Stomach (tissue), 19 donors: ENCODE measurements at places on chromosomes 11 and 22. TPM values are rescaled to one million over a fixed set of nuclear protein-coding genes. Genes with fewer than 3 reads are reported as not detected.
A peak's percentile ranks its signal among the peaks of the same experiment; 100 is the strongest.

The TMEM45B gene
- 5.3 TPM for polyA plus RNA-seq

The OR52I2 gene
- polyA plus RNA-seq: not detected

GRCh38 chr22:19761725-19762567 lies 1.4 kb downstream of the TBX1 start:
- DNase-seq: no peak

GRCh38 chr22:26542831-26543230 lies 30.6 kb upstream of the TFIP11 start:
- DNase-seq: no peak

- no peak for DNase-seq
These were observed 438.9 kb downstream of the NTM start for GRCh38 chr11:131809203-131809918.

DNA sequence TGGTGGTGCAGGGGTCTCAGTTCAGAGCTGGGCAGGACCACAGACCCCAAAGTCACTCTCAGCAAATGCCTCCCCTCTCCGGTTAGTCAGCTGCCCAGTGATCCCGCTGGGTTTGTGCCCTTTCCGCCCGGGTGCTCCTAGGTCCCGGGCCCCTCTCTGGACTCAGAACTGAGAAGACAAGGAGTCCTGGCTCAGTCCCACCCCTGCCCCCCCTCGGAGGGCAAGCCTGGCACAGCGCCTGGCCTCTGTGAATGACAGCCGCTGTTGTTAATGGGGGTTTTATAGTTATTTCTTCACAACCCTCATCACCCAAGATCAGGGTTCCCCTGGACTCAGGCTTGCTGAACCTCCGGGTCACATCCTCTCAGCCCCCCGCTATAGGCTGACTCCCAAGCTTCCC lies 47.6 kb downstream of the ELFN2 start:
- no peak for DNase-seq

DNA sequence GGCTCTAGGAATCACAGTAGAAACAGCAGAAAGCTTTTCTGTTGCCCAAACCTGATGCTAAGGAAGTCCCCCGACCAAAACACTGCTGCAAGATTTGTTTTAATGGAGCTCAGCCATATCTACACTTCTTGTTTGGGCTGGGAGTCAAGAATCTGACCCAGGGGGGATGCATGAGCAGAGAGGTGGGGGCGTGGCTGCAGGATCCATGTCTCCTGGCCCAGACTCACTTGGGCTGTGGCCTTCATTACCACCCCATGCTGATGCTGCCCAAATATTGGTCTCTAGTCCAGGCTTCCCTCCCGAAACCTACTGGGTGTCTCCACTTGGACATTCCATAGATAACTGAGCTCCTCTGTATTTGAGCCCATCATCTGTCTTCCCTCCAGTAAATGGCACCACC lies 361.5 kb upstream of the LARGE1 start:
- DNase-seq: no peak

DNA sequence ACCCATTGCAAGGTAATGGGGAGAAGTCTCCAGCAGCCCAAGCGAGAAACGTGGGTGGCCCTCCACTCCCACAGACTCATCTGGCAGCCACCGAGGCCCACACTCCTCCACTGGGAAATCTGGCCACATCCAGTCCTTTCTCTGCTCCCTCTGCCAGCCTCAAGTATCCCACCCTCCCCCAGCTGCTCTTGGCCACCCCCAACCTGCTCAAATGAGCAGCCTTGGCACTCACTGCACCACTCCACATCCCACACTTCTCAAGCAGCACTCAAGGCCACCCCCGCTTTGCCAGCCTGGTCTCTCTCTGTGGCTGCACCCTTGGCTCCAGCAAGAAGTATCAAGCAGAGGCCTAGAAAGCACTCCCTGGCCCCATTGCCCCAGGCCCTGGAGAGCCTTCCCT lies 28.2 kb downstream of the SLC22A12 start:
- DNase-seq: no peak

DNA sequence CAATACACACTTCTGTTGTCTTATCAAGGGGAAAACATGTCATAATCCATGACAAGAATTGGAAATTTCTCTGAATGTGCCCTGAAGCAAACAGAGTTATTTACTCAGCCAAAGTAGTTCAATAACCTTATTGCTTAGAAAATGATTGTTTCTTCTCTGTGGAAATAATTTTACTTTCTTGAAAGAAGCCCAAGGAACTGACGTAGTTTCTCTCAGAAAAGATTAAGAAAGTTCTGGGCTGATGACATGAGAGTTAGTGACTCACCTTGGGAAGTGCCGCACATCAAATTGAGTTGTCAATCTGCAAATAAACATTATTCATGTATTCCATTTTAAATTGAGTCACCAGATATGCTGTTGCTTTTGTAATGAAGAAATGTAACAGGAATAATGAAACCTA lies 418.6 kb upstream of the LRRC4C start:
- no peak for DNase-seq

- no peak for DNase-seq
These were observed 20.2 kb upstream of the DRICH1 start for GRCh38 chr22:23652286-23652685.

- DNase-seq: peak; percentile 72
These were observed 9.1 kb upstream of the PGA3 start for GRCh38 chr11:61194169-61194671.

- DNase-seq: no peak
These were observed 9.0 kb upstream of the PLAAT2 start for GRCh38 chr11:63572026-63572688.

DNA sequence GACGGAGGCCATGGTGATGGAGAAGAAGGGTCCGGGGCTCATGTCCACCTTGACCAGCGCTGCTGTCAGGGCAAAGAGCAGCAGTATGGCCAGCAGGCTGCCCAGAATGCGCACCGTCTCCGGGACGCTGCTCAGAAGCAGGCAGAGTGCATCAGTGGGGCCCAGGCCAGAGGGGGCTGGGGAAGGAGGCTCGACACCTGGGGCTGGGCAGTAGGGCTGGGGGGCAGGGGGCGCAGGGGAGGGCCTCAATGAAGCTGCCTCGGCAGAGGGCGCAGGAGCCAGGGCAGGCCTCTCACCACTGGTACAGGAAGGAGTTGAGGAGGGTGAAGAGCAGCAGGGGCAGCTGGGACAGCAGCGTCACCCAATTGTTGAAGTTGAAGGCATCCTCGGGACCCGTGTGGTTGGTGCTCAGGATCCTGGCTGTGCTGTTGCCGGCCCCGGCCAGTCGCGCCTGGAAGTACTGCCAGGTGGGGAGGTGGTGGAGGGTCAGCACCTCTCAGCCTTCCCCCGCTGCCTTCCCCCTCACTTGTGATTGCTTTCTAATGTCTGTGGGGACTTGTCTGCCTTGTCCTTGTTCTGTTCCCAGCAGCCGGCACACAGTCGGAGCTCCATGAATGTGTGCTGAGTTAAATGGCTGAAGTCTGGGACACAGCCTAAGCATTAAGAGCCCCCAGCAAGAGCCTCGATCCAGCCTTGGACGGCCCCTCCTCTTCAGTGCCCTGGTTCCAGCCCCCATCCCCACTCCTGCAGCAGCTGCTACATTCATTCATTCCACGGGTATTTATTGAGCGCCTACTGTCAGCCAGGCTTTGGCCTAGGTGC lies 2.3 kb downstream of the SLC29A2 start:
- DNase-seq: no peak

DNA sequence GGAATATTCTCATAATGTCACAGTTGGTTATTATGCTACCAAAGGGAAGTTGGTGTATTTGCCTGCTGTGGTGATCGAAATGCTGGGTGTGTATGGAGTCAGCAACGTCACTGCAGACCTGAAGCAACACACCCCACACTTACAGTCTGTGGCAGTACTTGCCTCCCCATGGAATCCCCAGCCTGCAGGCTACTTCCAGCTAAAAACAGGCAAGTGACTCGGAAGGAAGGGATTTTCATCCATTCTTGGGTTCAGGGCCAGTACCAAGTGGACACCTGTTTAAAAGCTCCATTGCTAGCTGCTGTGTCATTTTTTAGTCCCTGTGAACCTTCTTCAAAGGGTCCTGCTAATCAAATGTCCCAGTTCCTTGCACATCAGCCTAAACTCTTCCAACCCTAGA lies 149.6 kb downstream of the C11orf91 start:
- no peak for DNase-seq

The BANF1 gene
- 150 TPM for polyA plus RNA-seq

DNA sequence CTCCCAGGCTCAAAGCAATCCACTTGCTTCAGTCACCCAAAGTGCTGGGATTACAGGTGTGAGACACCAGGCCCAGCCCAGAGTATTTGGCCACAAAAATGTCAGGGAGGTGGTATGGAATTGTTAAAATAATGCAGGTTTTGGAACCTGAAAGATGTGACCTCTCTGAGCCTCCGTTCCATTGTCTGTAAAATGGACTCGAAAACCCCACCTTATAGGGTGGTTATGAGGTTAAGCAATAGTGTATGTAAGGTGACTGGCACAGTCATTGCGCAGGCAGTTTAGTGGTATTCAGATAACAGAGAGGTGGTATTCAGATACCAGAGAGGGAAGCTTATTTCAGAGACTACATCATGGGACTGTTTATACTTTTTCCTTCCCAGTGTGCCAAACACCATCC lies 52.5 kb upstream of the PRSS23 start:
- no peak for DNase-seq

The OSBP2 gene
- polyA plus RNA-seq: 1.8 TPM

- no peak for DNase-seq
These were observed 126.0 kb upstream of the TTC12 start for GRCh38 chr11:113188371-113188834.

GRCh38 chr11:8190431-8190830 lies 21.6 kb upstream of the RIC3 start:
- no peak for DNase-seq

The ZNF280B gene
- 0.15 TPM for polyA plus RNA-seq

- no peak for DNase-seq
These were observed 741.4 kb downstream of the NTM start for GRCh38 chr11:132111838-132112237.

The OSBPL5 gene
- 9.2 TPM for polyA plus RNA-seq

The CCDC89 gene
- 0.37 TPM for polyA plus RNA-seq

DNA sequence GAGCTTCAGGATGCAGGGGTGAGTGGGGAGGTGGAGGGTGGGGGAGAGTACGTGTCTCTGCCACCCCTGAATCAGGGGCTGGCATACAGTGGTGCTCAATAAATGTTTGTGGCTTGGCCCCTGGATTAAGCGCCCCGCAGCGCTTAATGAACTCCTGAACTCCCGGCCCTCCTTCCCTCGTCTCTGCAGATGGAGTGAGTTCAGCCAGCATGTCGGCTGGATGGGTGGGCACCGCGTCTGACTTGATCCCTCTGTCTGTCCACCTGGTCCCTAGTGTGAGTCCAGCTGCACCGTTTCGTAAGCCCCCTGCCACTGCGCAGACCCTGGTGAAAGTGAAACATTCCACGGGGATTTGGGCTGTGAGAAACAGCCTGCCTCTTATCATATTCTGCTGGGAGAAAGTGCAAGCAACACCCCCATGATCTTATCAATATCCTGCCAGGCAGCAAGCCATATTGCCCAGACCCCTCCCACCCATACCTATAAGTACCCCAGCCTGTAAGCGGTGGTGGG lies 12.0 kb upstream of the MRGPRD start:
- no peak for DNase-seq

- no peak for DNase-seq
These were observed 84.9 kb downstream of the WNT7B start for GRCh38 chr22:45891996-45892621.

DNA sequence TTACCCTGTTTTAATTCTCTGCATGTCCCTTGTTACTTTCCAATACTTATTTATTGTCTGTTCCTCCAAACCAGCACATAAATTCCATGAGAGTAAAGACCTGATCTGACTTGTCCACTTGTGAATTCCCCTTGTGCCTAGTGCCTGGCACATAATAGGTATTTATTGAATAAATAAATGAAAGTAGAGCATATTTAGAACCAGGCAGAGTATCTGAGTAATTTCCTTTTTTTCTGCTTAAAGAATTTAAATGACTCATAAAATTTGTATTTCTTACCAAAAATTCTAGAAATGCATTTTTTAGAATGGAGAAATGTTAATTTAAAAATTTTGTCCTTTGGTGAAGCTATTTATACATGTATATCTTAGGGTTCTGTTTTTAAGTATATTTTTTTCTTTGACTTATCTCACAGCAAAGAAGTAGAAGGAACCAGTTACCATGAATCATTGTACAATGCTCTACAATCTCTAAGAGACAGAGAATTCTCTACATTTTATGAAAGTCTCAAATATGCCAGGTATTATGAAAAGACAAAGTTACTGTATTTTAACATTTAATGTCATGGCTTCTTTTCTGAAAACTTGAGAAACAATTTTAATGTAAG lies 96.8 kb downstream of the ATM start:
- no peak for DNase-seq

The AGBL2 gene
- polyA plus RNA-seq: not detected

The ADAMTS8 gene
- polyA plus RNA-seq: 11.9 TPM

- no peak for DNase-seq
These were observed 242.1 kb upstream of the KIRREL3 start for GRCh38 chr11:127242676-127243075.

DNA sequence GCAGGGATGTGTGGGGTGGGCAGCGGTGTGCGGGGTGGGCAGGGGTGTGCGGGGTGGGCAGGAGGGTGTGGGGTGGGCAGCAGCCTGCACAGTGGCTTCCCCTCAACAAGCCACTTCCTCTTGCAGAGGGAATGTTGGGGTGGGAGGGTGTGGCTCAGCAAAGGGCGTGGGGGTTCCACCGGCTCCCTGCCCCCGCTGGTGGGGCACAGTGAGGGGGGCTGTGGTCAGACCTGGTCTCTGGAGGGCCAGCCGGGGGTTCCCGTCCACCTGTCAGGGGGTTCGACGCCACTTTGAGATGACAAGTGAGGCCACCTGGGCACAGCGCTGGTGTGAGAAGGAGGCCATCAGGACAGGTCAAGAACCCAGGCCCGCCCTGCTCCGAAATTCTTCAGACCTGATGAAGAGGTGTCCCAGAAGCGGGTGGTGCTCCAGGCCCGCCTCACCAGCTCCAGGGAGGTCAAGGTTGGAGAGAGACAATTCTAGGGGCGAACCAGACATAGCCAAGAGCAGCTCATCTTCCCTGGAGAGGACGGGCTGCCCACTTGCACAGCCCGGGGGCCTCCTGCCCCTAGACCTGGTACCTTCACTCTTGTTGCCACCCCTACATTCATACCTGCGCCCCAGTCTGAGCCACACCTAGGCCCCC lies 1.3 kb downstream of the C11orf21 start:
- DNase-seq: peak; percentile 39

GRCh38 chr11:97687111-97687510 lies 1297.3 kb downstream of the JRKL start:
- DNase-seq: no peak

- no peak for DNase-seq
These were observed 132.1 kb downstream of the FCHSD2 start for GRCh38 chr11:73009972-73010371.

GRCh38 chr11:10076458-10077141 lies 217.4 kb downstream of the SBF2 start:
- DNase-seq: peak; percentile 47

The MUC5AC gene
- polyA plus RNA-seq: 5.5 TPM

The SLC17A6 gene
- polyA plus RNA-seq: not detected
